ELF-1 (cell line): ENCODE measurements at places on chromosomes 1 and 21.

DNA sequence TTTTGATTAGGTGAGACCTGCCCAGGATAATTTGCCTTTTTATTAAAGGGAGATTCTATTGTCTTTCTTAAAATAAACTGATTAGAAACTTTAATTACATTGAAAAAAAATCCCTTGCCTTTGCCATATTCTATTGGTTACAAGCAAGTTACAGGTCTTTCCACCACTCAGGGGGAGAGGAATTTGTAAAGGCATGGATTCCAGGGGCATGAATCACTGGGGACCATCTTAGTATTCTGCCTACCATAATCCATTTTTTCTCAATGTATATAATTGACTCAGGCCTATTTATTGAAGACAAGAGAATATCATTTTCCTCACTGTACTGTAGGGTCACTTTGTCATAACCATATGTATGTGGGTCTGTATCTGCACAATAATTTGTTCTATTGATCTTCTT, 124.3 kb upstream of the PDE4B start:
- DNase-seq = no peak

DNA sequence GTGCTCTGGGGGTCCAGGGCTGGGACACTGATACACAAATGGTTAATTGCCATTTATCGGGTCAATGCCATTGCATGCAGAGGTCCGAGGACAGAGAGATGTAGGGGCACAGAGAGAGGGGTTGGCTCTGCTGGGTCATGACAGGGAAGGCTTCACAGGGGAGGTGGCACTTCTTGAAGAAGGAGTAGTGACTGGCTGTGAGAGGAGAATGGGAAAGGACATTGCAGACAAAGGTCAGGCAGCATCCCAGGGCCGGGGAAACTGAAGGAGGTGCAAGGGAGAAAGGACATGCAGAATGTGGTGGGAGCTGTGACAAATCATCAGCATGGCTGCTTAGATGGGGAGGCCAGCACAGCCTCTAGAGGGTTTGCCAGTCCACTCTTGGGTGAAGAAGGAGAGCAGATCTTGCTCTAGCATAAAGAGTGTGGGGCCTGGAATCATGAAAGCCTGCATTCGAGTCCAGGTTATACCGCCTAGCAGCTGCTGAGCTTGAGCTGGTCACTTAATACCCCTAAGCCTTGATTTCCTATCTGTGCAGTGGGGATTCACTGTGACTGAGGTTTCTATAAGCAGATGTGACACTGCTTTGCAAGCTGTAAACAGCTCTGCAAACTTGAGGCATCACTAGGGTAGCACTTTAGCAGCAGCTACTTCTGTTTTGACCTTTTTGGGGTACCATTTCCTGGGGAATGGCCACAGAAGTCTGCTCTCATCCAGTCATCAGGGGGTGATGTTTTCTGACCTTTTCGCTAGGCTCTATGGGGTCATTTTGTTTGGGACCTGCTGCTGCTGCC, 59.2 kb upstream of the EPS8L3 start:
- DNase-seq = no peak

DNA sequence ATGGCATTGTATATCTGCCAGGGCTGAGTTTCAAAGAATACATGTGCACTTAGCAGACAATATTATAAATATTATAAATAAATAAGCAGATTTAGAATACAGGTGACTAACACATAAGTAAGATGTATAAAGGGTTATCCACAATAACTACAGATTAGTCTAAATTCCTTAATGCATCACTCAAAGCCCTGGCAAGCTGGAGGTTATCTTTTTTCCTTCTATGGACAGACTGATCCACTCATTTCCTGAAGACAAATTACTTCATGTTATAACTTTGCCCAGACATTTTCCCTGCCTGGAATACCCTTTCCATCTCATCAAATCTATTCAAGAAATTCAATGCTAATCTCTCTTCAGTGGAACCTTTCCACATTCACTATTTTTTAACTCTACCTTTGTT, 38.8 kb downstream of the LUZP1 start:
- DNase-seq = no peak

- DNase-seq = no peak
Observed at GRCh38 chr1:205067031-205067430, 17.2 kb downstream of the TMEM81 start.

DNA sequence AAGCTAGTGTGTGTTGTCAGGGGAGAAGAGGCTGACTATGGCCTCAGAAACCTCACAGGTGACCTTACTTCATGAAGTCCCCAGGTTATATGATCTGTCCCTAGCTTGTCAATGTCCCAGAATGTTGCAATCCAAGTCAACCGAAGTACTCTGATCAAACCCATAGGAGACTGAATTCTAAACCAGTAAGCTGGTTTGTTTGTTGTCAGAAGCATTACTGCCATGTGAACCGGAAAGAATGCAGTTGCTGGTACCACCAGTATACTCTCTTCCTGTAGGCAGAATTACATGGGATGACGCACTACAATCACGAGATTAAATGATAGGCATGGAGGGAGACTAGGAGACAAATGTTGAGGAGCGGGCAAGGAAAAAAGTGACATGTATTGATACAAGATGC, 26.1 kb upstream of the MAN1A2 start:
- DNase-seq = no peak
